Small intestine (tissue), 16 donors: ENCODE measurements at places on chromosomes 3 and 15. TPM values are rescaled to one million over a fixed set of nuclear protein-coding genes. Genes with fewer than 3 reads are reported as not detected.
A peak's percentile ranks its signal among the peaks of the same experiment; 100 is the strongest.

GRCh38 chr15:62927196-62927595 is 115.4 kb upstream of the TPM1 start:
- no peak overlapping the region for H3K4me3 ChIP-seq
- DNase-seq: no peak
- H3K36me3 ChIP-seq: no peaks in the 10 kb centered on the region
- no peak overlapping the region for H3K27ac ChIP-seq
- no peaks in the 10 kb centered on the region for H3K27me3 ChIP-seq

- no peaks in the 10 kb centered on the region for H3K27me3 ChIP-seq
- H3K27ac ChIP-seq: no peak overlapping the region
- no peaks in the 10 kb centered on the region for H3K36me3 ChIP-seq
- H3K4me3 ChIP-seq: no peak overlapping the region
Observed at GRCh38 chr3:150495149-150495548, 51.1 kb downstream of the SERP1 start.

DNA sequence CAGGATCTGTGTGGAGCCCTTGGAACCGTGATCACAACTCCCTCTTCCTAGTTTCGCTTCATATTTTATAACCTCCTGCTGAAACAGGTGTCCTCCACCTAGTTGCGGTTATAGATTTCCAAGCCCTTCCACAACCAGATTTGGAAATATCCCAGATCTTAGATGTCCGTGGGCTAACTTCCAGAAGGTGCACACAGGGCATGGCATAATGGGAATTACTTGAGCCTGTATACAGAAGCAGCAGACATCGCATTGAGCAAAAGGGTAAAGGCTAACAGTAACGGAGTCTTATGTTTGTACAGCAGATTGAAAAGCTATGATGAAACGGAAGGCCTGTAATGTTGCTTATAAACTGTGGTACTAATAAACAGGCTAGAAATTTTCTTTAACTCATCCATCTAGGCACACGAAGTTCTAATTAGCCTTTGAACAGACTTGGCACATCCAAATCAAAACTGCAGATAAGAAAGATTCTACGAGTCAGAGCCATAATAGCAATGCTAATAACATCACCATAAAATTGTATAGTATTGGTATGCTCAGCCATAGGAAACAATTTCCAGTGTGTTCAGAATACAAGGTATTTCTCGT is 1.2 kb upstream of the USF3 start:
- H3K27ac ChIP-seq: peak overlapping the region; percentile 86
- no peaks in the 10 kb centered on the region for H3K27me3 ChIP-seq
- peaks cover 18% of the 10 kb centered on the region for H3K4me1 ChIP-seq
- H3K4me3 ChIP-seq: peak overlapping the region; percentile 63

DNA sequence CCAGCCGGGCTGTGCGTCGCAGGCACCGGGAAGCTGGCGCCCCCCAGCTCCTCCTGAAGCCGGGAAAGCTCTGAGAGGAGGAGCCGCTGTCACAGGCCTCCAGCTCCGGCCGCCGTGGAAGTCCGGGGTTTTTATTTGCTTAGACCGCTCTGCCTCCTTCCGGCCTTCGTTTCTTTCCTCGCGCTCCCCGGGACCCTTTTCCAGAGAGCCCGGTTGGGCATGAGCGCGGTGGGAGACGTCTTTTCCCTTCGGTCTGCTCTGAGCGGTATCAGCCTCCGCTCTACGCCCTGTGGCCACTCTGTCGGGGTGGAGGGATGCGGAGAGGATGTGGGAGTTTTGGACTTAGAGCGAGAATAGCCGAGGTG is 559 bp downstream of the SENP5 start:
- peak overlapping the region; percentile 98 for H3K4me3 ChIP-seq
- H3K4me1 ChIP-seq: peaks cover 10% of the 10 kb centered on the region
- no peaks in the 10 kb centered on the region for H3K27me3 ChIP-seq
- H3K36me3 ChIP-seq: no peaks in the 10 kb centered on the region

DNA sequence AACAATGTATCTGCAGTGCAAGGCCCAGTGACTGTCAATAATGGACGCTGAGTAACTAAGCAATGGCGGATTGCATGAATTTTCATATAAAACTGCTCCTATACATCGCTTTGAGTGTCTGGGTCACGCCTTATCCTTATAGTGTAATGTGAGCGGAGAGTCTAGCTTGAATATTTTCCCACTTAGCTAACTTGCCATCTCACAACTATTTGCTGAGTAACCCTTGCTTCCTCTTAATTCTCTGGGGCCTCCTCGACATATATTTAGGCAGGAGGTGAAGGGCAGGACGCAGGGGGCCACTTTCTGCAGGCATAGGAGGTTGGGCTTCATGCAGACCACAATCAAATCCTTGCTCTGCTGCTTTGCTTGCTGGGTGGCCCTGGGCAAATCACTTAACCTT is 24.0 kb downstream of the ST8SIA2 start:
- H3K36me3 ChIP-seq: no peaks in the 10 kb centered on the region
- H3K27ac ChIP-seq: no peak overlapping the region
- no peak overlapping the region for H3K4me3 ChIP-seq
- no peaks in the 10 kb centered on the region for H3K27me3 ChIP-seq
- DNase-seq: no peak

DNA sequence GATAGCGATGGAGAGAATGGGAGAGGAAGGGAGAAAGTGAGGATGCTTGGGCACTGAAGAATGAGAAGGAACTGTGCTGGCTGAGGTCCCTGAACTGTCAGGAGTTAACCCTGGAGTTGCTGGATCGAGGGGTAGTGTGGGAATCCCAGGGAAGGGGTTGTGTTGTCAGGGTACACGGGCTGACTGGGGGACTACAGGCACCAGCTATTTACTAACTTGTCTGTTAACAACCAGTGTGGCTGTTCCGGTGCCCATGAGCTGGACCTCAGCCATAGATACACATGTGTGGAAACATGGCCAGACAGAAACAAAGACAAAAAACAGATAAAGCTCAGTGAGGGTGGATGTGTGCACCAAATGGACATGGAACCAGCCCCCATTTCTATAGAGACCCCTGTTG is 55.1 kb downstream of the GASK1A start:
- no peak overlapping the region for H3K27ac ChIP-seq
- no peaks in the 10 kb centered on the region for H3K27me3 ChIP-seq
- H3K4me3 ChIP-seq: no peak overlapping the region
- no peaks in the 10 kb centered on the region for H3K36me3 ChIP-seq
- no peak for DNase-seq

GRCh38 chr3:31522152-31522551 is 10.6 kb upstream of the STT3B start:
- H3K4me1 ChIP-seq: no peaks in the 10 kb centered on the region
- H3K27me3 ChIP-seq: no peaks in the 10 kb centered on the region
- peak; percentile 40 for DNase-seq
- no peak overlapping the region for H3K4me3 ChIP-seq
- H3K27ac ChIP-seq: no peak overlapping the region

GRCh38 chr15:31607656-31608055 is 281.0 kb downstream of the KLF13 start:
- no peaks in the 10 kb centered on the region for H3K27me3 ChIP-seq
- H3K4me1 ChIP-seq: no peaks in the 10 kb centered on the region
- H3K36me3 ChIP-seq: no peaks in the 10 kb centered on the region
- no peak overlapping the region for H3K4me3 ChIP-seq
- H3K27ac ChIP-seq: no peak overlapping the region

- H3K4me1 ChIP-seq: no peaks in the 10 kb centered on the region
- peaks cover 3% of the 10 kb centered on the region for H3K36me3 ChIP-seq
- no peak overlapping the region for H3K27ac ChIP-seq
- H3K27me3 ChIP-seq: no peaks in the 10 kb centered on the region
- H3K4me3 ChIP-seq: no peak overlapping the region
Observed at GRCh38 chr15:35430301-35430700, 115.7 kb downstream of the DPH6 start.

DNA sequence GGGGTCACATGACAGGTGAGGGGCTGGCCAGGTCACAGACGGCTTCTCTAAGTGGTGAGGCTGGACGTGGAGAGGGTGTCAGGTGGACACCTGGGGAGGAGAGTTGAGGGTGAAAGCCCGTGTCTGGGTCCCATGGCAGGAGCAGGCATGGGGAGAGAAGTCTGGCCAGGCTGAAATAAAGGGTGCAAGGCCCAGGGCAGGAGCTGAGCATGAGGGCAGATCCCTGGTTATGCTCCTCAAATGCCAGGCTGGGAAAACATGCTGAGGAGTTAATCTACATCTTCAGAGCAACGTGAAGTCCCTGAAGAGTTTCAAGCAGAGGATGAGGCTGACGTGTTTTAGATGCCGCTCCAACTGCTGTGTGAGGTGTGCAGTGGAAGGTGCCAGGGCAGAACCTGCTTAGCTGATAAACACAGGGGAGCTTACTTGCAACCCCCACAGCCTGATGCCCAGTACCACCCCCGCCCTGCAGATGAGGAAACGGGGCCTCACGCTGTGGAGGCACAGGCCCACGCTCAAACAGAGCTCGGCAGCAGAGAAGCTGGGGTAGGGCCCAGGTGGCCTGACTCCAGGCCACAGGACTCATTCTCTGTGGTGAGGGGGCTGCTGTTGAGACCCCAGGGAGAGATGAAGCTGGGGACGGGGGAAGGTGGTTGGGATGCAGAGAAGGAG is 40.5 kb downstream of the HCN4 start:
- no peak overlapping the region for H3K4me3 ChIP-seq
- H3K4me1 ChIP-seq: peaks cover 3% of the 10 kb centered on the region
- no peak for DNase-seq
- H3K27me3 ChIP-seq: no peaks in the 10 kb centered on the region
- H3K27ac ChIP-seq: no peak overlapping the region
- H3K36me3 ChIP-seq: no peaks in the 10 kb centered on the region

DNA sequence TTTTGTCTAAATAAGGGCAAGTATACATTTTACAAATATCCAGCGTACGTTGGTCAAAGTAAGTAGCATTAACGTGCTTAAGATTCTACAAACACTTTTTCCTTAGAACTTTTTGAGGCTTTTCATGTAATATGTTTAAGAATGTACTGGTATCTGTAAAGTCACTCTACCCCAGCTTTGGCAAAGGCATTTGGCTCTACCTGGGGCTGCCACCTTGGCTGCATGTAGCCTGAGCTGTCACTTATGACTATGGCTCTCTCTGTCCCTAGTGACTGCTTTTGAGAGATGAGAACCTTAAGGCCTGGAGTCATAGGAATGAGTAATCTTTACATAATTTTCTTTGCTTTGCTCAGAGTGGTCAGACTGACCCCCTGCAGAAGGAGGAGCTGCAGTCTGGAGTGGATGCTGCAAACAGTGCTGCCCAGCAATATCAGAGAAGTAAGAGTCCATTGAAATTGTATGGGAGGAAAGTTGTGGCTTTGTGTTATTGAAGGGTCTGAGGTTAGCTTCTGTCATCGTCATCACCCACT is 61.2 kb downstream of the IQGAP1 start:
- no peaks in the 10 kb centered on the region for H3K27me3 ChIP-seq
- H3K27ac ChIP-seq: no peak overlapping the region
- no peak for DNase-seq
- no peaks in the 10 kb centered on the region for H3K4me1 ChIP-seq
- H3K36me3 ChIP-seq: peaks cover 18% of the 10 kb centered on the region

LRRC31 gene
- 6.8 TPM for polyA plus RNA-seq

GASK1A gene
- polyA plus RNA-seq: 0.45 TPM

LYZL4 gene
- not detected for polyA plus RNA-seq

SCAANT1 gene
- not detected for polyA plus RNA-seq
